Activated CD4-positive, CD25-positive, alpha-beta regulatory T cell (primary cell): ENCODE measurements at places on chromosomes 7 and 10.

GRCh38 chr7:151063212-151063561, 3.8 kb downstream of the SLC4A2 start:
- DNase-seq: no peak

GRCh38 chr10:112136486-112137153, 46.9 kb downstream of the GPAM start:
- no peak for DNase-seq

DNA sequence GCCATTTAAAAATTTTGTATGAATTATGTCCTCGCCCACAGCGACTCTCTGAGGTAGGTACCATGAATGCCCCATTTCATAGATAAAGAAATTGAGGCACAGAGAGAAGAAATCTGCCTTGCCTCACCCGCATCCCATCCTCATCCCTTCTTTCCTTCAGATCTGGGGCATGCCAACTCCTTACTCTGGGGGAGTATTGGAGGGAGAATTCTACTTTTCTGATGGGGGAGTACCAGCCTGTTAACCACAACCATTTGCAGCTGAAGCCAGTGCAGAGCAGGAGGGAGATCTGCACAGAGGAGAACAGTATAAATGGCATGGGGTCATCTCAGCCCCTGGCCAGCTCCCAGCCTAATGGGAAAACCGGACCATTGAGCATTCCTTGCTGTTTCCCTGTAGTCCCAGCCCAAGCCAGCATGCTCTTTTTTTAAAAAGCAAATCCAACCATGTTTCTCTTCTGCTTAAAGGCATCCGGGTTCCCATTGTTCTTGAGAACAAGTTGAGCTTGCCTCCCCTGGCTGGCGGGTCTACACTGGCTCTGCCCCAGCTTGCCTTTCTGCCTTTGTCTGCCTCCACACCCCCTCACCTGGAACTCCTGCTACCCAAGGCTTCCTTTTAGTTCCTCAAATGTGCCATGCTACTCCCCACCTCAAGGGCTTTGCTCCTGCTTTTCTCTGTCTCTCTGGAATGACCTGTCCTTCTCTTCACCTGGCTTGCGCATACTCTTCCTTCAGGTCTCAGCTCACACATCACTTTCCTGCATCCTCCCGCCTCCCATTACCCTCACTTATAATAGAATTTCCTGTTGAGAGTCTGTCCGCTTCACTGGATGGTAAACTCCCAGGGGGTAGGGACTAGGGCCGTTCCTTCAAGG, 8.8 kb upstream of the ZNF503 start:
- DNase-seq: no peak

DNA sequence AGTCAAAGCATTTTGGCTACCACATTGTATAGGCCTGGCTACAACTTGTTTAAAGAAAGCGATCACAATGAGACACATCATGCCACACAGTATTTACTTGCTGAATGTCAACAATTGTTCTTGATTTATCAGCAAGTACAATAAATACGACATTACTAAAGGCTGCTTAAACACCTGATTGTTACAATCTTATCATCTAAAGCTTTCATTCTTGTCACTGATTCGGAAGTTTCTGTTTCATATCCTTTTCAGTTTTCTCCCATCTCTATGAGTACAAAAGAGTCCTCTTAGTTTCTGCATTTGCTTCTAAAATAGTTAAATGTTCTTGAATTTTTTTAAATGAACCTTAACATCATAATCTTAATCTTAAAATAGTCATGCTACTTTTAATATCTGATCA, 128.1 kb upstream of the LRRN3 start:
- no peak for DNase-seq

- DNase-seq: no peak
These were observed 46.3 kb downstream of the GOLGA7B start for GRCh38 chr10:97895915-97896314.

GRCh38 chr7:111951052-111951451, 255.1 kb downstream of the DOCK4 start:
- no peak for DNase-seq

GRCh38 chr7:44100458-44101302, 3.5 kb upstream of the AEBP1 start:
- DNase-seq: no peak
